Fibroblast of villous mesenchyme (primary cell): ENCODE measurements at places on chromosomes 5 and 9. TPM values are rescaled to one million over a fixed set of nuclear protein-coding genes. Genes with fewer than 3 reads are reported as not detected.

PCDHB5 gene
- under 0.01 and 0.32 TPM in 2 replicates for total RNA-seq

DNA sequence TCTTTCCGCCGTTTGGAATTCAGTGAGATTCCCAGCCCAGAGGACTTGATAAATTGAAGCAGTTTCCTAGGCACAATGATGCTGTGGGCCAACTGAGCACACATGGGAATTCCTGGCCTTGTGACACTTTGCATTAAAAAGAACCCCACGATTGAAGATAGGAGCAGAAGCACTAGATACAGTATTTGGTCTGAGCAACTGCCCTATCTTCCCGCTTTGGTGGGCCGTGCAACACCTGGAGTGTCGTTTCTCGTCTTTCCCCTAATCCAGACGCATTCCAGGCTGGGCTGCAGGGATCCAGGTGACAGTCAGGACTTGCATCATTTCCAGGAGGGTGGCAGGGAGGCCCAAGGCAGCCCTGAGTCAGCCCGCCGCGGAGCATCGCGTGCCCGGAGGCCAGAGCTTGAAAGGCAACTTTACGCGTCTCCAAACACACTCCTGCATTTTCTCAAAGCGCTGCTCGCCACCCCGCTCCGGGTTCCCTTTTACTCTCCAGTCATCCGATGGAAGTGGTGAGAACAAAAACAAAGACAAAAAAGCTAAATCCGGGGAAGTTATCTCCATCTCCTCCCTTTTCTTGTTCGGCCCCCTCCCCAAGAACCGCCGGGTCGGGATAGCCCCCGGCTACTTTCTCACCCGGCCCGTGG is 753 bp upstream of the STC2 start:
- DNase-seq: peak; percentile 83

PCDHB3 gene
- total RNA-seq: 0.32 and 0.43 TPM in 2 replicates

LCN12 gene
- 0.86 TPM in 1 of 2 replicates, not detected in the other for total RNA-seq

SPATA24 gene
- total RNA-seq: 3.9 and 5.2 TPM in 2 replicates

ENHO gene
- not detected in 2 replicates for total RNA-seq

SLC6A7 gene
- total RNA-seq: under 0.01 TPM in 2 replicates
